NCI-H69 (cell line): ENCODE measurements at places on chromosomes 7 and 10.
A peak's percentile ranks its signal among the peaks of the same experiment; 100 is the strongest.

- peak; percentile 86 for DNase-seq
These were observed 26.4 kb upstream of the GNA12 start for GRCh38 chr7:2870471-2870931.

DNA sequence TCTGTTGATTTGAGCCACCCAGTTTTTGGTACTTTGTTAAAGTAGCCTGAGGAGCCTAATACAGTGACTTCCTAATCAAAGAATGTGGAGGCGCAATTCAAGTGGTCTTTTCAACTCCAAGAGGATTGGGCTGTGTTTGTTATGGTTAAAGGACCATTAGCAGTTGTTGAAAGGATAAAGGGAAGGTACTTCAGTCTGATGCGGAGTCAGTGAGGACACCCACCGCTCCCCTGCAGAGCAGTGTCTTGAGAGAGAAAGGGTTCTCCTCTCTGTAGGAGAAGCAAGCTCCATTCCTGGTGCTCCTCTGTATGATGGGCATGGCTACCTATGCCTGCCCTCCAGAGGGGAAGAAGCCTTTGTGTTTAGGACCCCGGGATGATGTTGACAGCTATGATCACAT lies 590.6 kb upstream of the C7orf33 start:
- no peak for DNase-seq

DNA sequence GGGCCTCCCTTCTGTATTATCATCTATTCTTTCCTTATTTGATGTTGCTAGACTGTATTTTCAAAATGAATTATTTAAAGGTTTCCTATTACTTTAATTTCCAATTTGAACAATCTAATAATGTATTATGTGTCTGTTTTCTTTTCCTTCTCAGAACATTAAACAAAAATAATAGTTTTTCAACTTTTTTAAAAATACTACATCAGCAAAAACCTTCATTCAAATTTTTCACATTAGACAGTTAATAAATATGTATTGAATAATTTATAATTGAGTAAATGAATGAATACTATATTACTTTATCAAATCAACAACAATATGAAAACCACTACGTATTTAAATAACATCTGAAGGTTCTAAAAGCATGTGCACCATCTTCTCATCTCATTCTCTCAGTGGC lies 644.1 kb upstream of the SEMA3D start:
- DNase-seq: no peak

GRCh38 chr10:45371560-45371959 lies 2.5 kb upstream of the ALOX5 start:
- no peak for DNase-seq

GRCh38 chr7:151232917-151233701 lies 826 bp downstream of the CHPF2 start:
- peak; percentile 46 for DNase-seq

GRCh38 chr10:64690194-64690593 lies 1169.0 kb downstream of the REEP3 start:
- no peak for DNase-seq

GRCh38 chr7:77246026-77246640 lies 46.5 kb upstream of the FGL2 start:
- DNase-seq: no peak

DNA sequence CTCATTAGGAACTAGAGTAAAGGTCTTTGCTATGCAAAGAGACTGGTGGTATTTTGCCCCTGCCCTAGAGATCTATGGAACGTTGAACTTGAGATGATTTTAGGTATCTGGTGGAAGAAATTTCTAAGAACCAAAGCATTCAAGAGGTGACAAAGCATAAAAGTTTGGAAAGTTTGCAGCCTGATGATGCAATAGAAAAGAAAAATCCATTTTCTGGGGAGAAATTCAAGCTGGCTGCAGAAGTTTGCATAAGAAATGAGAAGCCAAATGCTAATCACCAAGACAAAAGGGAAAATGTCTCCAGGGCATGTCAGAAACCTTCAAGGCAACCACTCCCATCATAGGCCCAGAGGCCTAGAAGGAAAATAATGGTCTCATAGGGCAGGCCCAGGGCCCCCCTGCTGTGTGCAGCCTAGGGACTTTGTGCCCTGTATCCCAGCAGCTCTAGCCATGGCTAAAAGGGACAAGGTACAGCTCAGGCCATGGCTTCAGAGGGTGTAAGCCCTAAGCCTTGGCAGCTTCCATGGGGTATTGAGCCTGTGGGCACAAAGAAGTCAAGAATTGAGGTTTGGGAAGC lies 16.5 kb downstream of the TFPI2 start:
- peak; percentile 4 for DNase-seq

- DNase-seq: no peak
These were observed 104.1 kb upstream of the AFAP1L2 start for GRCh38 chr10:114508376-114508775.

DNA sequence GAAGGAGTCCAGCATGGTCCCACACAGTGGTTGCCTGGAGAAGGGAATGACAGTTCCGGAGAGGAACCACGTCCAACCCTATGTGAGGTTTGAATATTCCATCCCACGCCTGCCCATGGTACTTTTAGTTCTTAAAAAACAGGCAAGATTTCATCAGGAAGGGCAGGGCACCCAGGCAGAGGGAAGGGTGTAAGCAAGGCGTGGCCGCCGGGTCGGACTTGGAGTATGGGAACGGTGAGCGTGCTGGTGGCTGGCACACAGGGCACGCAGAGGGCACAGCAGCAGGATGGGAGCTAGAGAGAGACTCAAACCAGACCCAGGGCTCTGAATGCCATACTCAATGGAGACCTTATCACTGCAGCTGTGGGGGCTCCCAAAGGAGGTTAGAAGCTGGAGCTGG lies 34.3 kb downstream of the FAM53B start:
- no peak for DNase-seq

GRCh38 chr10:32413513-32413912 lies 32.4 kb upstream of the CCDC7 start:
- no peak for DNase-seq

GRCh38 chr7:47132471-47132870 lies 449.4 kb downstream of the TNS3 start:
- DNase-seq: no peak

DNA sequence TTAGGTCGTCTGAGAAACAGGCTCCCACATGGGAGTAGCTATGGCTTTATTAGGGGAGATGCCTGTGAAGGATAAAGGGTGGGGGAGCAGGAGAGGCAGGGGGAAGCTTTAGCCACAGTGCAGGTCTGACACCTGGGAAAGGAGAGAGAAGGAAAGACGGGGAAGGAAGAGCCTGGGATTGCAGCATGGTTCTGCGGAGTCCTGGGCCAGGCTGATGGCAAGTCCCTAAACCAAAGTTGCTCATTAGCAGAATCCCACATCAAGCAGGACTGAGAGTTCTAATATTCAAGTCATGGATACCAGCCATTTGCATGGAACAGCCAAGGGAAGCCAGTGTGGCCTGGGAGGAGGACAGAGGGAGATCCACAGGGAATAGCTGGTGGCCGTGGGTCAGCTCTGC lies 414.8 kb downstream of the RPS24 start:
- DNase-seq: no peak

DNA sequence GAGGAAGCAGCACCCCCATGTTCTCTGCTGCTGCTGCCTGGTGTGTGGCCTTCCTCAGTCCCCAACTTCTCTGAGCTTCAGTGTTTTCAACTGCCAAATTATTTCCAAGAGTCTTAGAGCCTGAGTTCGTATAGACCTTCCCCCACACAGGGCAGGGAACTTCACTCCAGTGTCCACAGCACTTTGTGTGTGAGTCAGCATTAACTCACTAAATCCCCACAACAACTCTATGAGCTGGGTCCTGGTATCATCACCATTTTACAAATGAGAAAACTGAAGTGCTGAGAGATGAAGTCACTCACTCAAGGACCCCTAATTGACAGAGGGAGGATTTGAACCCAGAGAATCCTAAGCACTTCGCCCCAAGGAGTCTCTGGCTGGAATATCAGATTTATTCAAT lies 48.3 kb downstream of the ADCYAP1R1 start:
- no peak for DNase-seq

GRCh38 chr10:60281792-60282353 lies 107.8 kb downstream of the ANK3 start:
- DNase-seq: no peak

DNA sequence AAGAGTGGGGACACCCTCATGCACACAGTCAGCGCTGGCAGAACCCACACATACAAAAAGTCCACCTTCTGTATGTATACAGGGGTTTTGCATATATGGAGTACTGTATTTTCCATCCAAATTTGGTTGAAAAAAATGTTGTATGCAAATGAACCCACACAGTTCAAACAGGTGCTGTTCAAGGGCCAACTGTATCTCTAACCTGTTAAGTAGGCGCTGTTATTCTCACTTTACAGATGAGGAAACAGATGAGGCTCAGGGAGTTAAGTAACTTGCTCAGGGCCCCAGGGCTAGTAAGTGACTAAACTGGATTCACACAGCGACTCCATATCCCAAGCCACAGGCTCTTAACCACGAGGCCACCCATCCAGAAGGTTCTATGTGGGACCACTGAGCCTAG lies 69.9 kb downstream of the C10orf105 start:
- no peak for DNase-seq

DNA sequence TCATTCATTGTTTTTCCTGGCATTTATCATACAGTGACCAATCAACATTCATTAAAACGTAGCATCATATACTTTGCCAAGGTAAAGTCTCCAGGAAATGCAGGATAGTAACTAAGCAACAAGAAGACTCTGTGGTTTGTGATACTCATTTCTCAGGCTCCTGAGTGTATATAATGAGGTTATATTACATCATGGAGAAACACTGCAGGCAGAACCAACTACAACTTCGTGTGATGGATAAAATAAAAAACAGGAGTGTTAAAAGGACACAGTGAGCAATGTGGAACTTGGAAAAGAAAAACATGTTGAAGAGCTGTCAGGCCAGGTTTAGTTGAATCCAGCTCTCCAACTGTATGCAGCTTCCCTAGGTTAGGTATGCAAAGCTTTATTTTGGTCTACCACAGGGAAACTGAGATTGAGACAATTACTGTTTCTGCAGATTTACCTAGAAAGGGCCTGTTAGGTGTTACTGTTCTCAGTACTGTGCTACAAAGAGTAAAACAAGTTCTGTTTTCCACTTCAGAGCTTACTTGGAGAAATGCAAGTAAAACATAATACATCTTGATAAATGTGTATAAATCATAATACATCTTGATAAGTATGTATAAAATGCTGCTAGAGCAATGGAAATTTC lies 7.8 kb upstream of the CCNY start:
- no peak for DNase-seq
